ENCODE measurements at places on chromosomes 13 and 19.

- no peak for DNase-seq
These were observed 9.7 kb upstream of the FEM1A start for GRCh38 chr19:4781801-4782200.

DNA sequence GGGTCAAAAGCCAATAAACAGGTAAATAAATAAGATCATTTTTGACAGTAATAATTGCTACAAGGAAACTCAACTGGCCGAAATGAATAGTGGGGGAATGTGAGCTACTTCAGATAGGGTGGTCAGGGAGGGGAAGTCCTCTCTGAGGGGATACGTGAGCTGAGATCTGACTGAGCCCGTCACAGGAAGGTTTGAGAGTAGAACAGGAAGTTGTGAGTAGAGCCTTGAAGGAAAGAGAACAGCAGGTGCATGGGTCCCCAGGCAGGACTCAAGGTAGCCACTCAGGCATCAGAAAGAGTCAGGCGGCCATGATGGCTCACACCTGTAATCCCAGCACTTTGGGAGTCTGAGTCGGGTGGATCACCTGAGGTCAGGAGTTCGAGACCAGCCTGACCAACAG, 6.3 kb downstream of the IRGQ start:
- no peak for DNase-seq

GRCh38 chr13:60162096-60162495, 1.6 kb downstream of the DIAPH3 start:
- no peak for DNase-seq

GRCh38 chr19:1076951-1077350, 10.0 kb downstream of the ARHGAP45 start:
- no peak for DNase-seq

All from NCI-H187 (cell line).